HTR-8/SVneo (cell line): ENCODE measurements at places on chromosomes 4 and X.

DNA sequence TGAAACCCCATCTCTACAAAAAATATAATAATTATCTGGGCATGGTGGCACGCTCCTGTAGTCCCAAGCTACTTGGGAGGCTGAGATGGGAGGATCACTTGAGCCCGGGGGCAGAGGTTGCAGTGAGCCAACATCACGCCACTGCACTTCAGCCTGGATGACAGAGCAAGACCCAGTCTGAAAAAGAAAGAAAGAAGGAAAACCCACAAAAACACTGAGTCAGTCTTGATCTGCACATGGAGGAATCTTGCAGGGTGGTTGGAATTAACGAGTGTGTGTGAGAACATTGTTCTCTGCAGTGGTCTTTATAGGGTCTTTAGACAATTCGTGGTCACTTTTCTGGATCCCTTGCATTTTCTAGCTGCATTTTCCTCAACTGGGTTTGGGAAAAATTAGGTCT lies 23.2 kb downstream of the ADD1 start:
- no peak for DNase-seq

GRCh38 chrX:99973572-99974226 lies 436.4 kb downstream of the PCDH19 start:
- DNase-seq: no peak

DNA sequence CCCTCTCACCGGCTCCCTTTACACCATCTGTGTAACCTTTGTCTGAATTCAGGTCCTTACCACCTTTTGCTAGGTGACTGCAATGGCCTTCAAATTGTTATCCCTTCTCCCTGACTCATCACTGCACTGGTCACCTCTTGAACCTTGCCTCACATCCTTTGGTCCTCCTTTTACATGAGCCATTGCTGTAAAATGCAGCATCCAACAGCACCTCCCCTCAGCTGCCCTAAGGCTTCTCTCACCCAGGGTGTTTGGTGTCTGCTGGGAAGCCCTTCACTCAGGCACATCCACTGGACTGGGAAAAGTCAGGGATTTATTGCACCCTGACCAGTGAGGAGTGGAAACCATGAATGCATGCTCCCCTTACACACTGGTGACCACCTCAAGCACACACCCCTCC lies 192.5 kb upstream of the GATB start:
- no peak for DNase-seq

DNA sequence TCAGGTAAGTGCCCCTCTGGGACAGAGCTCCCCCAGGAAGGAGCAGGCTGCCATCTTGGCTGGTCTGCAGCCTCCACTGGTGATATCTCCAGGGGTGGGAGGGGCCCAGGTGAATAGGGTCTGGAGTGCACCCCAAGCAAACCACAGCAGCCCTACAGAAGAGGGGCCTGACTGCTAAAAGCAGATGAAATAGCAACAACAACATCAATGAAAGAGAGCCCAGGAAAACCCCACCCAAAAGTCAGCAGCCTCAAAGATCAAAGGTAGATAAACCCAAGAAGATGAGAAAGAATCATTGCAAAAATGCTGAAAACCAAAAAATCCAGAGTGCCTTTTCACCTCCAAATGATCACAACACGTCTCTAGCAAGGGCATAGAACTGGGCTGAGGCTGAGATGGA lies 92.5 kb upstream of the PAGE3 start:
- DNase-seq: no peak

DNA sequence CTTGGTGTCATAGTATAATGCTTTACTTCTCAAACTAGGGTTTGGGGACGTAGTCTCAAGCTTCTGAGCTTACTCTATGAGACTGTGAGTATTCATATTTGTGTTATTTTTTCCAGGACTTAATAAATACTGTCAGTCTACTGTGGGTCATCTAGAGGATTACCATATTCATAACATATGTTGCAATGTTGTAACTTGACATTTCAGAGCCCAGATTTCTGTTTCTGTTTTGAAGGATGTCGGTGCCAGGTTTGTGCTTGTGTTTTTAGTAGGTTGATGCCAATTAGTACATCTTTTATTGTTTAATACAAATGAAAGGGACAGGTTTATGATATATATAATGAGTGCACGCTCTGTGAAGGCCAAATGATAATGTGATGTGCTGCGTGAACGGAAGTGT lies 69.6 kb downstream of the SPANXN4 start:
- DNase-seq: no peak

DNA sequence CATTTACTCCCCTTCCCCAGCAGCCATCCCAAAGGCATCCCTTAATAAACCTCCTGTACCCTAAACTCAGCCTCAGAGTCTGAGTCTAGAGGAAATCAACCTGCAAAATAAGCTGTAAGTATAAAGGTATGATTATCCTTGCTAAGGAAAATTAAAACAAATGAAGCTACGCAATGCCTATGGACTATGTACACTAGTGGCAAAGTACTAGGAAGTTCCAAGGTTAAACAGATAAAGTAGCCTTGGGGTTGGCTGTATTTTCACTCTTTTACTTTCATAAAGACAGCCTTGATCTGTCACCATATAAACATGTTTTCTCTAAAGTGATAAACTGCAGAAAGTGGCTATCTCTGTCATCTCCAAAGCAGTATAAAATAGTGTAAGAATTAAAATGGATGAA lies 35.9 kb downstream of the MAP3K15 start:
- DNase-seq: no peak

DNA sequence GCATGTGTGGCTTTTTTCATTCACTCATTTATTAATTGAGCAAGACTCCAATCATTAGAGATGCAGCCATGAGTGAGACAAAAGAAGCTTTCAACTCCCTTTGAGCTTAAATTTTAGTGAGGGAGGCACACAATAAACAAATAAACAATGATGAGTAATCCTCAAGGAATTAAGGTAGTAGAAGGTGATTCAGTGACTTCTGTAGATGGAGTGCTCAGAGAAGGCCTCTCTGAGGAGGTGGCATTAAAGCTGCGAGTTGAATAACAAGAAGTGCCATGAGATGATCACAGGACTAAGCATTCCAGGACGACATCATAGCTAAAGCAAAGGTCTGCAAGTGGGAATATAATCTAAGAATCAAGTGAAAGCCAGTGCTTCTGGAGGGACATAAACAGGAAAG lies 77.6 kb downstream of the NWD2 start:
- no peak for DNase-seq

DNA sequence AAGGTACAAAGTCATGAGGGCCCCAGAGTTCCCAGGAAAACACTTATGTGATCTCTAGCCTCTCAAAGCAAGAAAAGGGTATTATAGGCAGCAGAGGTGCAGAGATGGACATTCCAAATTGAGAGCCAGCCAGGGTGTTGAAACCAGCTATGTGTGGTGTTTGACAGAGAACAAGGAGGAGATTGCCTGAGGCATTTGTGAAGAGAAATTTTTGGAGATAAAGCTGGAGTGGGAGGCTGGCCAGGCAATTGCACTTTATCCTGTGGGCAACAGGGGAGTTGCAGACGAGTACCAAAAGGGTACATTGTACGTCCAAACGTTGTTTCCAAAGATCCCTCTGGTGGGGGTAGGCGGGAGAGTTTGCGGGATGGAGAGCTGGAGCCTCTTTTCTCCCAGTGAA lies 2.5 kb upstream of the GABRE start:
- no peak for DNase-seq

GRCh38 chr4:74057588-74057987 lies 19.1 kb upstream of the CXCL3 start:
- no peak for DNase-seq

DNA sequence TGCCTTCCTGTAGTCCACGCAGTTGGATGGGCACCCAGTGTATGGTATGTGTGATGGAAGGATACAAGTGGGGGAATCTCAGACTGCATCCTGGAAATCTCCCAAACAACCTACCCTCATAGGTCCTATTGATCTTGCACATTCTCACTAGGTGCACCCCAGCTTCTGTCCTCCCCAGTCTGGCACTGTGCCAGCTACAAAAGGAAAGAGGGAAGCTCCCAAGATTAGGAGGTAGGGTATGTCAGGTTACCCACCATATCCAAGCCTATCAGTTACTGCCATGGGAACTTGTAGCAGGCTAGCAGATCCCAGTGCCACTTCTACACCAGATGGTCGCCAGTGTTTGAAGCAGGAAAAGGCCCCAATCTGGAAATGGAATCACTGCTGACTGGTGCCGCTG lies 11.6 kb downstream of the TBX22 start:
- DNase-seq: no peak

DNA sequence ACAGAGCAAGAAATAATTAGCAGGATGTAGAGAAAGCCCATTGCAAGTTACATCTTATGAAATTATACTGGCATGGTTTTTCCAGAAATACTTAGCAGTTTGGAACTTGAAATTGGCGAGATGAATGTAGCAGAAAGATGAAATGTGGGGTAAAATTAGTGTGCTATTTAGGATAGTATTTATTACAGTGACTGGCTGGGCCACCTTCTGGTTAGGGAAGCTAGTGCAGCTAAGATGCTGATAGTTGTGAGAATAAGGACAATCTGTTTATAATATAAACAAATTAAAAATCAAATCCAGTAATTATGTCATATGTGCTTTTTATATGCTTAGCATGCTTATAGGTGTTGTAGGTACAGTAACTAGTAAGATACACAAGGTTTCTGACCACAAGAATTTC lies 74.8 kb downstream of the IL15 start:
- no peak for DNase-seq

DNA sequence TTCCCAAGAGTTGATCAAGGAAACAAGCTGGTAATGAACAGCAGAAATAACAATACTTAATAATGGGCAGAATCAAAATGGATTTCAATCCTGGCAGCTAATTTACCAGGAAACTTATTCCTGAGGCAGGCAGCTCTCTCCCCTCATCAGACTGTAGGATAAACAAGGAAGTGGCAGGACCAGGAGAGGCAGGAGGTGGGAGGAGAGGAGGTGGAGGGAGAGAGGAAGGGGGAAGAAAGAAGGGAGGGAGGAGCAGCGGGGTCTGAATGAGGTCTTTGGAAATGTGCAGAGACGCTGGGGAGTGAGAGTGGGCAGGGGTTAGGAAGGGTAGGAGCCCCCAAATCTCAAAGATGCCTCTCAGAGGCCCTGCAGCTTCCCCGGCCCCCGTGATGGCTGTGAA lies 231.5 kb downstream of the BCOR start:
- no peak for DNase-seq

DNA sequence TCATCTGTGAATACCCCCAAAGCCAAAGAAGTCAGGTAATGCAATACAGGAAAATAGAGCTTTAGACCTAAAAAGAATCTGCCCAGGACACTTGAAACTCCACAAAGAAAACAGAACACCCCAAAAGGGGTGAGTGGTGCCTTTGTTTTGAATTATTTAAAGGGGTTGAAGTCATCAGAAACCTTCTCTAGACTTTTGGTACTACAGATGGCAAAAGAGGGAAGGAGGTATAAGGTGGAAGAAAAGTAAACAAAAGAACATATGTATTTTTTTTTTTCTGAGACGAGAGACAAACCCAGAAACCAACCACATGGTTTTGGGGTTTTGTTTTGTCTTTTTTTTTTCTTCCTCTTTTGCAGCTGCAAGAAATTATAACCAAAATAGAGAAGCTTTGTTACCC lies 1477.8 kb downstream of the C4orf33 start:
- no peak for DNase-seq
